ENCODE measurements at places on chromosomes 5 and 9.

DNA sequence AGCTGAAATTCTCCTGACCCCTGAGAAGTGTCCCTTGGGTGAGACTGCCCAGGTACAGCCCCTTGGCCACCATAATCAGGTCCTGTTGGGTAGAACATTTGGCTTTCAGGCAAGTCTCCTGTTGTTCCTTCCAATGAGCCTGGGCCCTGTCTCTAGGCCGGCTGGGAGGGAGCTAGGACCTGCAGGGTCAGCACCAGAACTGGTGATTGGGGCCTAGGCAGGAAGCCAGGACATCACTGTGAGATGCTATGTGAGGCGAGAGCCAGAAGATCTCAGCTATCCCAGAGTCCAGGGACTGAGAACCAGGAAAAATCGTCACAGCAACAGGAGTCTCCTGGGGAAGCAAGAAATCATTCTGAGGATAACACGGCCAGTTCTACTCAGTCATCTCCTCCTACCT, 51.5 kb downstream of the PCDH1 start:
- peak; percentile 20 for DNase-seq

DNA sequence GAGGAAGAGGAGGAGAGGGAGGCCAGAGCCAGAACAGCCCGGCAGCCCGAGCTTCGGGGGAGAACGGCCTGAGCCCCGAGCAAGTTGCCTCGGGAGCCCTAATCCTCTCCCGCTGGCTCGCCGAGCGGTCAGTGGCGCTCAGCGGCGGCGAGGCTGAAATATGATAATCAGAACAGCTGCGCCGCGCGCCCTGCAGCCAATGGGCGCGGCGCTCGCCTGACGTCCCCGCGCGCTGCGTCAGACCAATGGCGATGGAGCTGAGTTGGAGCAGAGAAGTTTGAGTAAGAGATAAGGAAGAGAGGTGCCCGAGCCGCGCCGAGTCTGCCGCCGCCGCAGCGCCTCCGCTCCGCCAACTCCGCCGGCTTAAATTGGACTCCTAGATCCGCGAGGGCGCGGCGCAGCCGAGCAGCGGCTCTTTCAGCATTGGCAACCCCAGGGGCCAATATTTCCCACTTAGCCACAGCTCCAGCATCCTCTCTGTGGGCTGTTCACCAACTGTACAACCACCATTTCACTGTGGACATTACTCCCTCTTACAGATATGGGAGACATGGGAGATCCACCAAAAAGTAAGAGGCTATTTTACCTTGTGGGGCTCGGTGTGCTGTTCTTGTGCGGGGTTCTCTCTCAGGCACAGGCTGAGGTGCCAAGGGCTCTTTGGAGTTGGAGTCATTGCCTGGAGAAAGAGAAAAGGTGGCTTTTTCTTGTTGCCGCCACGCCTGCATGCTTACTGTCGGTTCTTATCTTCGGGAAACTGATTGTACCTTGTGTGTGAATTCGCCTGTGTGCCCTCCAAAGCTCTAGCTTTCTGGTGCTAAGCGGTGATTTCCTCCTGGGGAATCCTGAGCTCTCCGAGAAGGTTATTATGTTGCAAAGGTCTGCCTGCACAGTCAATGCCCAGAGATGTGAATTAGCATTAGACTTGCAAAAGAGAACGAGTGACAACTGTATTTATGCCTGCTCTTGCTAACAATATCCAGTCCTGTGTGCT, at the start of gene ISL1:
TSS of gene ISL1 (plus strand) at position 318 of the 991 bp plus-strand sequence. CDS start at position 542, 224 bp downstream.
- DNase-seq = peak; percentile 93

DNA sequence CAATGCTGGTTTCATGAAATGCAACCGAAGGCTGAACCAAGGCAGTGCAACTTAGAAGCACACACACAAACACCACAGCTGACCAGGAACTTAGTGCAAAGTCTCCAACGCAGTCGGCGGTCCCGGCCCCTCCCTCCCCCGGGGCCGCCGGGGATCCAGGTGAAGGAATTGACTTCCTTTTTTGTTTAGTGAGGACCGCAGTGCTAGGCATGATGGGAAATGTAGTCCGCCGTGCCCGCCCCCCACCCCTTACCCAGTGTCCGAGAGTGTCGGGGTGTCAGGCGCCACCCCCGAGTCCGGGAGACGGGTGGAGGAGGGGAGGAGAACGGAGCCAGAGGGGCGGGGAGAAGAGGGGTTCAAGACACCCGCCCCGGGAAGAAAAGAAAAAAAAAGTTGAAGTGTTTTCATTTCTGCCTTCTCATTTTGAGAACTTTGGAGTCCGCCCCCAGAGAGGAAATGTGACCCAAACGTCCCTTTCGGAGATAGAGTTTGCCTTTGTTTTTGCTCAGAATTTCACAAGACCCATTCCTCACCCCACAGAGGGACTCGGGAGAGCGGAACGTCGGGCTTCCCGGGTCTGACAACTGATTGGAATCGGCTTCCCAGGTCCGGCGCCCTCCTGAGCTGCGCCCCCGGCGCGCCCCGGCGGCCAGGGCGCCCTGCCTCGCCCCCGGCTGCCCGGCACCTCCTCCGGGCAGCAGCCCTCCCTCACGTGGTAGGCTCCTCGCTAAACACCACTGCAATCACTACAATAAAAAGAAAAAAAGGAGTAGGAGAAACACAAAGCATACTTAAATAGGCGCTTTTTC, 2.0 kb downstream of the IER5L start:
- peak; percentile 93 for DNase-seq

DNA sequence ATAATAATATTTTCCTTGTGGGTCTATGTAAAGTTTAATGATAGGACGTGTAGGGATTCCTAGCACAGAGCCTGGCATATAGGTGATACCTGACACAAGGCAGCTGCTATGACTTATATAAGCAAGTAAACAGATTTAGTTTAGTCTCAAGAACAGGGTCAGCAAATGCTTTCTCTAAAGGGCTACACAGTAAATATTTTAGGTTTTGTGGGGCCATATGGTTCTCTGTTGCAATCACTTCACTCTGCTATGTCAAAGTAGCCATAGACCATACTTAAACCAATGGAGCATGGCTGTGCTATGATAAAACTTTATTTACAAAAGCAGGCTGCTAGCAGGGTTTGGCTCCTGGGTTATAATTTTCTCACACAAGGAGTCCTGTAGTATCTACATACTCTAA, 204.8 kb upstream of the KLF4 start:
- DNase-seq = no peak

- DNase-seq = no peak
Measured at GRCh38 chr9:89234205-89235067, 55.8 kb upstream of the SHC3 start.

DNA sequence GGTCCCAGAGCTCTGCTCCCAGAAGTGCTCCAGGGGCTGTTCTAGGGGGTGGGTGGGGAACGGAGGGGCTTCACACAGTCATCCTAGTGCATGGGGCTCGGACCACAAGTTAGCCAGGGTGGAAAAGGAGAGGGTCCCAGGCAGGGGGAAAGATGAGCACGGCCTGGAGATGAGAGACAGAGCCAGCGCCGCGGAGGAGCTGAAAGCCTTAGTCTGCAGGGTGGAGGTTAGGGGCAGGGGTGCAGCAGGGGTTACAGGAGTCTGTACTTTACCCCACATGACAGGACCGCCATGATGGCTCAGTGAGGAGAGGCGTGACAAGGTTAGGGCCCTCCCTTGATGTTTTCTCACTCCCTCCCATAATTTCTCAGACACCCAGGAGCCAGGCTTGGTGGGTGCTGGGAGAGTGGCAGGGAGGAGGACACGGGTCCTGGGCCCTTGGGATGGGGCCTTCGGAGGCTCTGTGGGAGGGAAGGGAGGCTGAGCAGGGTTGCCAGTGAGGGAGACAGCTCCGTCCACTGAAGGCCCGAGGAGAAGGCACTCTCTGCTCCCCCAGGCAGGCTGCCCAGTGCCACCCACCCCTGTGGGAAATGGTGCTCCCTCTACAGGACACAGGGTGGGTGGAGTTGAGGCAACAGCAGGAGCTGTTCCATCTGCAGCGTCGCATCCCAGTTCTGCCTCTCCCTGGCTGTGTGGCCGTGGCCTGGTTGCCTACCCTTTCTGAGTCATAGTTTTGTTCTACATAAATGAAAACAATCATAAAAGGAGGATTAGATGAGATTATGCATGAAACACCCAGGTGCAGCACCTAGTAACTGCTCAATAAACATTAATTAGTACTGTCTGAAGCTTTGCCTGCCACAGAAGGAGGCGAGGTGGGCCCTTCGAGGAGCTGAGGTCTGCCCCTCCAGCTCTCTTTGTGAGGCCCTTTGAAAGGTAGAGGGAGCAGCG, 66.2 kb downstream of the NDST1 start:
- DNase-seq = no peak

DNA sequence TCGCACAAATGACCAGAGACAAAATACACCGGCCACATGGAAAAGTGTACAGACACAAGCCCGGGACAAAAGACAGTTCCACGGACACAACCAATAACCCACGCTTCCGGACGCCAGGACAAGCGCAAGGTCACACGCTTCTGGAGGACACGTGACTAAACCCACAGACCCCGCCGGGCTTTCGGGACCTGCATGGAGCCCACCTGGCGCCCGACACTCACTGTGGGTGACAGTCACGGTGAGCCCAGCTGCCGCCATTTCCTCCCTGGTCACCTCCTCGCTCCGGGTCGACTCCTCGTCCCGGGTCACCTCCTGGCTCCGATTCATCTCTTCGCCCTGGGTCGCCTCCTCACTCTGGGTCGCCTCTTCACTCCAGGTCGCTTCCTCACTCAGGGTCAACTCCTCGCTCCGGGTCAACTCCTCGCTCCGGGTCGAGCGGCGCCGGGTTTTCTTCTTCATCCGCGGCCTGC, 470 bp downstream of the BAG1 start:
- peak; percentile 52 for DNase-seq

GRCh38 chr5:109656829-109657228, 32.9 kb upstream of the MAN2A1 start:
- DNase-seq = no peak

GRCh38 chr9:72292874-72293607, 72.0 kb downstream of the ZFAND5 start:
- DNase-seq = peak; percentile 81

DNA sequence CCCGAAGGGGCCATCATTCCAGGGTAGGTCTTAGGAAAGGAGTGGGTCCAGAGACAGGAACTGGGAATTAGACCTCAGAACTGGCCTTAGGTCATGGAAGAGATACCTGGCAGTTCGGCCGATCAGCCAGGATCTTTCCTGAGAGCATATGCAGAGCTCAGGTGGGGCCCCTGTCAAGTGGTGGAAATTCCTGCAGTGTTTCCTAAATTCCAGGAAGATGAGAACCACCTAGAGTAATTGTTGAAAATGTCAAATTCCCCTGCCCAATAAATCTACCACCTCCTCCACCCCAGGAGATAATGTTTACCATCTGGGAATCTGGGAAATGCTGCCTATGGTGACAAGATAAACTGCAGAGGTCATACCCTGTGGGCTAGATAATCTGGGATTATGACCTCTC, 14.6 kb downstream of the TMEM171 start:
- DNase-seq = no peak
